ENCODE measurements at places on chromosomes 16 and 17.
A peak's percentile ranks its signal among the peaks of the same experiment; 100 is the strongest.

GRCh38 chr17:12859520-12859919 lies 70.2 kb downstream of the ARHGAP44 start:
- no peak for DNase-seq

- peak; percentile 54 for DNase-seq
Measured at GRCh38 chr16:11613381-11614303, 26.9 kb upstream of the LITAF start.

- DNase-seq: peak; percentile 9
Measured at GRCh38 chr17:27879987-27880608, 13.1 kb downstream of the LYRM9 start.

DNA sequence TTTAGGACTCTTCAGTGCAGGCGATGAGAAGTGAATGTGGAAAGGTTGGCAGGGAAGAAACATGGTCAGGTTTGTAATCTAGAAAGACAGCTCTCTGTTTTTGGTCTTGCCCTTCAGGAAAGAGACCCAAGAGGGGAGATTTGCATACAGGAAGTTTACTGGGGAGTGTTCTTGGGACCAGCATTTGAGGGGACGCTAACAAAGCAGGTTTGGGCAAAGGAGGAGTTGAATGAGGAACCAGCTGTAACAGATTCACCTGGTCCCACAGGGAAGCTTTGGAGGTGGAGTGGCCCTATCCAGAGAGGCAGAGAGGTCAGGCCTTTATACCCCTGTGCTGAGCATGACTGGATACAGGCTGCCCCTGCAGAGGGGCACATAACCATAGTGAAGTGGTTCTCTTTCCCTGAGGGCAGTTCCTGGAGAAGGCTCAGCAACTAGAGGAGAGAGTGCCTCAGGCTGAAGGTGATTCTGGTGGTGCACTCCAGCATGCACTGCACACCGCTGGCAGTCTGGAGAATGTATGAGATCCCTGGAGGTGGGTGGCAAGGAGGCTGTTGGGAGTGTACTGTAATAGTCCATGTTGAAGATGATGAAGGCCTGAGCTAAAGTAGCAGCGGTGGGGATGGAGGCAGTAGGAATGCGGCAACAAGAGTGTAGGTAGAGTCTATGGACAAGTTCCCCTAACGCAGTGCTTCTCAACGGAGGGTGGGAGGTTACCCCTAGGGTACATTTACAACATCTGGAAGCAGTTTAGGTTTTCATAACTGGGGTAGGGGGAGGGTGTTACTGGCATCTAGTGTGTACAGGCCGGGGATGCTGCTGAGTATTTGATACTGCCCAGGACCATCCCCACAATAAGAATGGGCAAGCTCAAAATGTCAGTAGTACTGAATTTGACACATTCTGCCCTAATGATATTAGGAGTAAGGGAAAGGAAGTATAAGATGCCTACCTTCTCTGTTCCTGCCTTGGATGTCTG lies 37.2 kb downstream of the MAP2K6 start:
- no peak for DNase-seq
